ENCODE measurements at places on chromosomes 11 and 22.

DNA sequence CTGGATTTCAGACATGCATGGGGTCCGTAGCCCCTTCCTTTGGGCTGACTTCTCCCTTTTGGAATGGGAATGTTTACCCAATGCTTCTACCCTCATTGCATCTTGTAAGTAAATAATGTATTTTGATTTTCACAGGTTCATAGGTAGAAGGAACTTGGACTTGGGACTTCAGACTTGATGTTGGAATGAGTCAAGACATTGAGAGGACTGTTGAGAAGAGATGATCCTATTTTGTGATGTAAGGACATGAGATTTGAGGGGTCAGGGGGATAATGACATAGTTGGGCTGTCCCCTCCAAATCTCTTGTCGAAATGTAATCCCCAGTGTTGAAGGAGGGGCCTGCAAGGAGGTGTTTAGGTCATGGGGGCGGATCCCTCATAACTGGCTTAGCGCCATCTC is 933 bp upstream of the KRTAP5-10 start:
- no peak for DNase-seq

DNA sequence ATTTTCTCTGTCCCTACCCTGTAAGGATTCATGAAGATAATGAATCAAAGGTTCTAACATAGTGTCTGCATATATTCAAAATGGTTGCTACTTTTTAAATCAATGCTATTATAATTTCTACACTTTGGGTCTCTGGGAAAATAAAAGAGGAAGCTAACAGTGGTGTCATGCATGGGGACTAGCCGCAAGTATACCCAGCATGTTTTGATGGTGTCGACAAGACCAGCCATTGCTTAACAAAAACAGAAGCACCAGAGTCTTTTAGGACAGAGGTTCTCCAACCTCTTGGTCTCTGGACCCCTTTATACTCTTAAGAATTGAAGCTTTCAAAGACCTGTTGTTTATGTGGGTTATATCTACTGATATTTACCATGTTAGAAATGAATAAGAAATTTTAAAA is 37.8 kb downstream of the RNF141 start:
- DNase-seq: no peak

DNA sequence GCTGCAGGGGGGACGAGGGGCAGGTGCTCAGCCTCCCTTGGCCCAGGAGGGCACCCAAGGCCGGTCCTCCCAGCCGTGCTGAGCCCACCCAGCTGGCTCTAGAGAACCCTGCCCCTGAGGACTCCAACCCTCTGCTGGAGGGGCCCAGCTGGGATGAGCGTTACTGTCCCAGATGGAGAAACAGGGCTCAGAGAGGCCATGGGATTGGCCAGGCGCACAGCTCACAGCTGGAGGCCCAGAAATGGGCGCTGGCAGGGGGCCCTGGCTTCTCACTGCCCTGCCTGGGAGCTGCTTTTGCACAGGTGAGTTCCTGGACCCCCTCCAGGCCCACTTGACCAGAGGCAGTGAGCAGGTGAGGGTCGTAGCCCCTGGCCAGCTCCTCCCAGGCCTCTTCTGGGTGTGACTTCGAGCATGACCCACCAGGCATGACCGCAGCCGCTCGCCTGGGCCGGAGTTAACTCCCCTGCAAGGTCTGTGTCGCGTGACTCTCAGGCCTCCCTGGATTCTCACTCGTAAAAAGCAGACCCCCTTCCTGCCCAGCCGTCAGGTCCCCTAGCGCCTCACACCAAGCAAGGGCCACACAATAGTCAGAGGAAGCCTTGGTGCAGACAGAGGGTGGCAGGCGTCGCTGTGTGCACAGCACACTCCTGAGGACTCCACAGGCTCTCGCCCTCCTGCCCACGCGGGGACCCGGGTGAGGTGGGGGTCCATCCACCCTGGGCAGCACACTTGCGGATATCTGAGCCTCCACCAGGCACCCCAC is 19.7 kb upstream of the IL17REL start:
- DNase-seq: no peak

DNA sequence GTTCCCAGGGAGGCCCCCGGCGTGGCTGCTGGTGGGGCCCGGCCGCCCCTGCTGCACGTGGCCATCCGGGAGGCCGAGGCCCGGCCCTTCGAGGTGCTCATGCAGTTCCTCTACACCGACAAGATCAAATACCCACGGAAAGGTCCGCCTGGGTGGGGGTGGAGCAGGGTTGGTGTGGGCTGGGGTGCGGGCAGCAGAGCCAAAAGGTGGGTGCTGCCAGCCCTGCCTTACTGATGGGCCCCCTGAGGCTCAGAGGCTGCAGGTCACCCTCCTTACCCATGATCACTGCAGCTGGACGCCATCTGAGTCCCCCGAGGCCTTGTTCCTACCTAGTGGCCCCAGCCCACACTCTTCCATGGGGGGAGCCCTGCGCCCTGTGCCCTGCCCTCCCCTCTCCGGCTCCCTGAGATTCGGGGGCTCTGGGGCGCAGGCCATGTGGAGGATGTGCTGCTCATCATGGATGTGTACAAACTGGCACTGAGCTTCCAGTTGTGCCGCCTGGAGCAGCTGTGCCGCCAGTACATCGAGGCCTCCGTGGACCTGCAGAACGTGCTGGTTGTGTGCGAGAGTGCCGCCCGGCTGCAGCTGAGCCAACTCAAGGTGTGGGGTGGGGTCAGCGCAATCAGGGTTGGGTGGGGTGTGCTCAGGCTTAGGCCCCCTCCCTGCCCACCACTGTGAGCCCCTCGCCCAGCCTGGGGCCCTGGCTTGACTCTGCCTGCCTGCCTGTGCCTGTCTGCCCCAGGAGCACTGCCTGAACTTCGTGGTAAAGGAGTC is 7.6 kb downstream of the THAP7 start:
- DNase-seq: no peak

GRCh38 chr11:119337581-119338317 is 2.9 kb downstream of the C1QTNF5 start:
- no peak for DNase-seq

DNA sequence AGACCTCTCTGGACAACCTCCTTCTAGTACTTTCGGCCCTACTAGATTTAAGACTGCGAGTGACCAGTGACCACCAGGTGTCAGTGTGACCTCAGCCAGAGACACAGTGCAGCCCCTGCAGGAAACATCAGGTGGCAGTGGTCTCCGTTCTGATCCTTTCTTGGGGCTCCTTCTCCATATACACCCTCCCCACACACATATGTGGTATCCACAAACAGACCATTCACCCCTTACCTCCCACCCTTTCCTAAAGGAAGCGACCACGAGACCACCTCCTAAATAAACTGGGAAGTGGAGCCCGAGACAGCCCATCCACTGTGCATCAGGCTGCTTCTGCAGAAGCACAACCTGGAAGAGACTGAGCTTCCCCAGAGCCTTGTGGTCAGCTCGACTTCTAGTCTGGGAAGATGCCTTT is 38.5 kb upstream of the CYP2D6 start:
- peak; percentile 68 for DNase-seq

- DNase-seq: no peak
Observed at GRCh38 chr11:108206171-108206570, 16.3 kb downstream of the NPAT start.

All from mucosa of gallbladder (tissue), 1 donor.